ENCODE measurements at places on chromosomes 3 and 15.

GRCh38 chr3:185770109-185770508 lies 54.7 kb downstream of the IGF2BP2 start:
- DNase-seq: no peak

GRCh38 chr3:87248831-87249230 lies 21.7 kb downstream of the CHMP2B start:
- no peak for DNase-seq

DNA sequence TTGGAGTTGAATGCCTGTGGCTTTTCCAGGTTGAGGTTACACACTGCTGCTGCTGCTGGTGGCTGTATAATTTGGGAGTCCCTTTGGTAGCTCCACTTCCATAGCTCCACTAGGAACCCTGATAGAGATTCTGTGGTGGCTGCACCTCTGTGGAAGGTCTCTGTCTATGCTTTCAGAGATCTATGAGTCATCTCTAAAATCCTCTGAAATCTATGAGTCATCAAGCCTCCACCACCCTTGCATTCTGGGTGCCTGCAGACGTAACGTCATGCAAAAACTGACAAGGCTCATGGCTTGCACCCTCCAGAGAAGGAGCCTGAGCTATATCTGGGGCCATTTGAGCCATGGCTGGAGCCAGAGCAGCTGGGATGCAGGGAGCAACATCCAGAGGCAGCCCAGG lies 1037.0 kb upstream of the CFAP20DC start:
- DNase-seq: no peak

DNA sequence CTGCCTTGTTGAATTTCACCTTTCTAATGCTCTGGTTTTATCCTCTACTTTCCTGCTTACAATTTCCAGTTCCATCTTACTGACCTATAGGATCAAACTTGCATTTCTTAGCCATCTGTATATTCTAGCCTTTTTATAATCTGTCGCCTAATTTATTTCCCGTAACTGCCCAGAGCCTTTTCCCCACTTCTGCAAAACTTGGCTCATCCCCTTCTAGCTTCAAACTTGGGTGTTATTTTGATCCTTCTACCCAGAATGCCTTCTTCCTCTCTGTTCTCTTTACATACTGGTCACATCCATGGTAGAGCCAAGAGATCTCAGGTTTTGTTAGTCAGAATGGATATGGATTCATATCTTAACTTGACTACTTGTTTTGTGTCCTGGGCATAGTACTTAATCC lies 2.6 kb downstream of the SACM1L start:
- no peak for DNase-seq

DNA sequence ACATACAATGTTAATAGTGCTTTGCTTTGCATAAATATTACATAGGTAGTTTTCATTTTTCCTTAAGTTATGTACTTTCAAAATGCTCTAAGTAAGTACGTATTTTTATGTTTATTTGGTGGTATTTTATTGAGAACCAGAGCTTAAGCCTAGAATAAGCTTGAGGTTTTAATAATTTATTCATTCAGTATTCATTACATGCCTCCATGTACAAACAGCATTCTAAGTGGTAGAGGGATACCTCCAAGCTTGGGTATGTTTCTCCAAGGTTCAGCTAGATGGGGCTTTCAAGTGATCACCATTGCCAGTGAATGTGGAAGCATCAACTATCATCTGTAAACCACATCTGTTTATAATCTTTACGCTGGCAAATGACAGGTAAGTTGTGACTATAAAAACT lies 52.3 kb downstream of the PEAK1 start:
- DNase-seq: no peak

DNA sequence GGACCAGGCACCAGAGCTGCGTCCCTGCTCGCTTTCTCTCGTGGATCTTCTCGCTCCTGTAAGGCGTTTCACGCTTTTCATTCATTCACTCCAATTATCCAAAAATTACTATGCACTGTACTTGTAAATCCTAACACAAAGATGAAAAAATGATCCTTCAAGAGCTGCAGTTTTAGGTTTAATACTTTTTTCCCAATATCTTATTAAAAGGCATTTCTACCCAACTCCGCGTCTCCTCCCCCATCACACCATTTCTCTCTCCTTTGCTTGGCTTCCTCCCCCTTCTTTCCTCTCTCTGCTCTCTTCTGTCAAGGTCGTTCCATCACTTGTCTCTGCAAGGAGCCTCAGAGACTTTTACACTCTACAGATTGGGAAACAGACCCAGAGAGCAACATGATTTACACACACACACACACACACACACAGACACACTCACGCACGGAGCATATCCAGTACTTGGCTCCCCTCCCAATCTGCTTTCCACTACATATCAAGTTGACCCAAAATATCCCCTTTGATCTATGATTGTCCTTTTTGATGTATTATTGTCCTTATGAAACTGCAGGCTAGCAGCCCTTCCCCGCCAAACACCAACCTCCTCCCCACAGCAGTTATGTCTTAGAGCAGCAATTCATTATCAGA lies 479 bp upstream of the CLDN1 start:
- DNase-seq: no peak

DNA sequence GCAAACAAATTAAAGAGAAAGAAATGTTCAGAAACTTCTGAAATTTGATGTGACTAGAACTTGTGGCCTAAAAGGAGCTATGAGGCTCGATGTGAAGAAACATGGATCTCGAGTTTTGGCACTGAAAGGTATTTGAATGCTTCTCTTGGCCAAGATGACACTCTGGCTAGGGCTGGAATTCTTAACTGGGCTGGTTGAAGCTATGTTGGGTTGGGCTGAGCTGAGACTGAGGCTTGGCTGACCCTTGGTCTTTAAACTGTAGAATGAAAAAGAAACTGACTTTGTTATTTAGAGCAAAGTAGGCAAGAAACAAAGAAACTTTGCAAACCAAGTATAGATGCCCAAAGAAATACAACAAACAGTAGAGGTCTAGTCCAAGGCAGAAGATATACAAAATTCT lies 28.1 kb upstream of the CLDN16 start:
- no peak for DNase-seq

All from germinal center (tissue), 1 donor.